ENCODE measurements at places on chromosomes 6 and 20.
A peak's percentile ranks its signal among the peaks of the same experiment; 100 is the strongest.

DNA sequence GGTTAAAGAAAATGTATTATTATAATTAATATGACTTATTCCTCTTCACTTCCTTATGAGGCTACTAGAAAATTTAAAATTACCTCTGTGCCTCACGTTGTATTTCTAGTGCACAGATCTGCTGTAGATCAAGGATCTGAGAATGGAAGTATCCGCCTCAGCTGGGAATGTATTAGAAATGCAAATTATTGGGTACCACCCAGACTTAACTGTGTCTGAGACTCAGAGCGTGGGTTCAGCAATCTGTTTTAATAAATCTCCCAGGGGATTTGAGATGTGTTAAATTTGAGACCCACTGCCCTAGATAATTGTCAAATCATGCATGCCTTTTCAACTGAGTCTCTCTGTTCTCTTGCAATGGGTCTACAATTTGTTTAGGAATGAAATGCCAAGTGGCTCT, 658.0 kb upstream of the NOX3 start:
- no peak for DNase-seq

DNA sequence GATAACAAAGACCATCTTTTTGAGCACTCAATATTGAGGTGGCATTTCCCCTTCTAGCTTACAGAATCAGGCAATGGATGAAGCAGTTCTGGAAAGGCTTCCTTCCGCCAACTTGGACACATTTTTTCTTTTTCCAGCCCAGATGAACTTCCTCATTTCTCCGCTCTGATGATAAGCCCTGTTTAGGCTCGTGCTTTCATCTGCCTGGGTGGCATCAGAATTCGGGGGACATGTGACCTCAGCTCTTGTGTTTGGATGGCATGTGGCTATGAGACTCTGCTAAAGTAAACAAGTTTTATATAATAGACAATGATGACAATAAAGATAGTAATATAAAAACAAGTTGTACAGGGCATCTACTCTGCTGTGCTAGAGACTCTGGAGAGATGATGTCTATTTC, 796.7 kb downstream of the DHX35 start:
- DNase-seq = no peak

- DNase-seq = no peak
These were observed 409.9 kb upstream of the SPTLC3 start for GRCh38 chr20:12598894-12599293.

DNA sequence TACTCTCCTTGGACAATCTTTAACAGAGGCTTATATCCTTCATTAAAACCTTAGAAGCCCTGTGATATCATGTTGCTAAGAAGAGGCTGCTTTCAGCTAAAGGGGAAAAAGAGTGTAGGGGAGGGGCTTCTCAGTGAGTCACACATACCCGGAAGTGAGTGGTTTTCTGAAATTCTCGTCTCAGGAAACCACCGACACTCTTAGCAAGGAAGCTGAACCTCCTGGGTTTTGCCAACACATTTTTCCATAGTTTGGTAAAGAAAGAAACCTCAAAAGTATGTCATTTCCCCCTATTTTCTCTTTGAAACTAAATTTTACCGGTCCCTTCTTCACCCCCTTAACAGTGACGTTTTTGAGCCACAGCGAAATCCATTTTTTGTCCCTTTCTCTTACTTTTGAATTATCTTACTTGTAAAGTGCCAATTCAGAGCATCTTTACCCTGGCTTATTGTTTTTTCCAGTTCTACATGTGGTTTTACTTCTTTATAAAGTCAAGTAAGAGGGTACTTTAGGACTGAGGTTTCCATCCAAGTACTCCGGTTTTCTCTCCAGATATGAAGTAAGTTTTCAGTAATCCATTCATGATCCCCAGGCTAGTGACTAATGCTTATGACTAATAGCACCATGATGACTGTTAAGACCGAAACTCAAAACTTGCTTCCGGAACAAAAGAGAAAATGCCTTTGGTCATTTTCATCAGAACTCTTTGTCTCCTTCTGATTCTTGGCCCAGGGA, 219.3 kb downstream of the ARHGAP18 start:
- peak; percentile 29 for DNase-seq

GRCh38 chr6:133817460-133818047, 71.4 kb upstream of the TCF21 start:
- DNase-seq = peak; percentile 25

- no peak for DNase-seq
These were observed 53.9 kb downstream of the PXDC1 start for GRCh38 chr6:3697609-3698008.

GRCh38 chr6:72078096-72078495, 191.7 kb downstream of the RIMS1 start:
- no peak for DNase-seq

DNA sequence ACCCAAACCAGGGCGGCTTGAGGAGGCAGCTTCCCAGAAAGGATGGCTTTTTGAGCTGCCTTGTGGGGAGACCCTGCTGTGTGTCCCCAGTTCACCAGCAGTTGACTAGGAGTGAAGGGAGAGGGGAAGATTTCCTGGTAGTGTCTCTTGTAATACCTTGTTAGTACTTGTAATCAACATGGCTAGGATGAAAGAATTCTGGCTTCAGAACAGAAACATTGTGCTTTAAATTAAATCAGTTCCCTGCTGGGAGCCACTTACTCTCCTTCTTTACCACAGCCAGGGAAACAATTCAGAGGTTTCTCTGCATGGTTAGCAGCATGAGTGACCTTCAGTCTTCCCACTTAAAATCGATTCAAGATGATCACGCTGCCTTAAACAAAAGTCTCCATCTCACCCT, 525.4 kb upstream of the ID4 start:
- no peak for DNase-seq

GRCh38 chr6:3782876-3783832, 31.6 kb upstream of the PXDC1 start:
- DNase-seq = no peak

DNA sequence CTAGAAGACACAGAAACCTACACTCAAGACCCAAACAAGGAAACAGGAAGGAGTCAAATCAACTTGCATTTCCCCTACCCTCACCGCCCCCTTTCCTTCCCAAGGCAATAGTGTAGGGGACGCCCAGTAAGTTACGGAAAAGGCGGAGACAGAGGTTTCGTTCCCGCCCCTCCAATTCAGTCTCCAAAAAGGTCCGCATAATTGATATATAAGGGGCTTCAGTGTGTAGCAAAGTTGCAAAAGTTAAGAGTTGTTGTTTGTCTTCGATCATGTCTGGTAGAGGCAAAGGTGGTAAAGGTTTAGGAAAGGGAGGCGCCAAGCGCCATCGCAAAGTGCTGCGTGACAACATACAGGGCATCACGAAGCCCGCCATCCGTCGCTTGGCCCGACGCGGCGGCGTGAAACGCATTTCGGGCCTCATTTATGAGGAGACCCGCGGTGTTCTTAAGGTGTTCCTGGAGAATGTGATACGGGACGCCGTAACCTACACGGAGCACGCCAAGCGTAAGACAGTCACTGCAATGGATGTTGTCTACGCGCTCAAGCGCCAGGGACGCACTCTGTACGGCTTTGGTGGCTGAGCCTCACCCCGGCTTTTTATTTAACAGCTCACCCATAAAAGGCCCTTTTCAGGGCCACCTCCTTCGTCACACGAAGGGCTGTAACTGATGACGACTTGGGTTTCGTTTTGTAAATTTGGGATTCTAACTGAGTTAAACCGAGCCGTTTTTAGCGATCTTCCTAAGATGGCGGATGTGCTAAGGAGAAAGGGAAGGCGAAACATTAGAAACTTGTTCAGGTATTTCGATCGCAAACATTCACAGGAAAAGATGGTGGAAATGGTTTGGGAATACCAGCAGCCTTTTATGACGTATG, 124.6 kb upstream of the BTN3A2 start:
- DNase-seq = peak; percentile 38

GRCh38 chr20:36582322-36582721, 8.9 kb downstream of the TGIF2 start:
- DNase-seq = no peak

GRCh38 chr20:51914758-51915157, 112.4 kb upstream of the SALL4 start:
- no peak for DNase-seq

GRCh38 chr20:1832634-1833033, 62.6 kb upstream of the SIRPA start:
- no peak for DNase-seq

DNA sequence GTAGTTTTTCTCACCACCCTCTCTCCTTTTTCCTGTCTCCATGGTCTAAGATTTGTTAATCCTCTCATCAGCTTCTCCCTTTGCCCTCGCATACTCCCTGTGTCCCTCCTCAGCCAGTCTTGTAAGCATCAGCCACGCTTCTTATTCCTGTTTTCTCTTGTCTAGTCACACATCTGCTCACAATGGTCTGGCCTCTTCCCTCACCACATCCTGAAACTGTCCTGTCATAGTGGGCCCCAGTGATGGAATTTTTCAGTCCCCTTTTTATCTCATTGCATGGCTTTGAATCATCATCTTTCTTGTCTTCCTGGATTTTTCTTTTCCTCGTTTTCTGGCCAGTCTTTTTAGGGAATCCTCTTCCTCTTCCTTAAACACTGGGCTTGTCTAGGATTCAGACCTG, 57.2 kb downstream of the GFRA4 start:
- no peak for DNase-seq

GRCh38 chr20:50691573-50692551, 520 bp upstream of the RIPOR3 start:
- DNase-seq = no peak

GRCh38 chr6:96469312-96469711, 52.3 kb upstream of the UFL1 start:
- no peak for DNase-seq

GRCh38 chr6:67768972-67769371, 866.1 kb upstream of the ADGRB3 start:
- no peak for DNase-seq

DNA sequence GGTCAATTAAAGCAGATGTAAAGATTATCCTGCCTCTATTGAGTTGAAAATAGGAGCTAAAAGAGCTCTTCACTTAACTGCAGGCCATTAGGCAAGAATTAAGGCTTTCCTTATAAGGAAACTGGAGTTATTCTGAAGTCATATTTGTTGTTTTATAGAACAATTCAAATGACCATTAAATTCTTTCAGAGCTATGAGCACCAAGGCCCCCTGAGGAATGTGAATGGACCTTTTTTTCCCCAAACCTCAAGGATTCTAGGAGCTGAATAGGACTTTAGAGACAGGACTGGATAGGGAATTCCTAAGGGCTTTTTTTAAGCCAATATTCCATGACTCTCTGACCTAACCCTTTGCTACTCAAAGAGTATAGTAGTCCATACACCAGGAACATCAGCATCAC, 565.7 kb upstream of the BTBD3 start:
- no peak for DNase-seq
